ENCODE measurements at places on chromosomes 3 and 15. TPM values are rescaled to one million over a fixed set of nuclear protein-coding genes. Genes with fewer than 3 reads are reported as not detected.

The AHSG gene
- total RNA-seq: not detected

The CERS3 gene
- total RNA-seq: not detected

The LRRC28 gene
- 56.5 TPM for total RNA-seq

DNA sequence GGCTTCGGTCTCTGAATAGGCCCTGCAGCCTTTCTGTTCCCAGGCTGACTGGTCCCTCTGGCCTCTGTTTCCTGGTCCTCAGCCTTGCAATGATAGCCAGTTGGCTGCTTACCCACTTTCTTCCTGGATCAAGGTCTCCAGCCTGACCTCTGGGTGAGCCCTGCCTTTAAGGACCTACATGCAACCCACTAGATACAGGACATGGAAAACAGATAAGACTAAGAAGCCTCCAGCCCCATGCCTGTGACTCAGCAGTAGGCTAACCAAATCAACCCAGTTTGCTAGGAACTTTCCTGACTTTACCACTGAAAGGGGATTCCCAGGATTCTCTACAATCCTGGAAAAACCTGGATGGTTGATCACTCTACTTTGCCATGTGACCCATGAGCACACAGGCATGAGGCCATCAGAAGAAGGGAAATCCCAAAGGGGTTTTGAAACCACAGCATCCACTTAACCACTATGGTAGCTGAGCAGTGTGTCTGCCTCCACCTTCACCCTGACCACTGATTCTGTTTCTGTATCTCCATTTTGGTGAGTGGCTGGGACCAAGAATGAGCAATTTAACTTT is 188.1 kb downstream of the CHST2 start:
- H3K27ac ChIP-seq: no peak overlapping the region
- H3K4me1 ChIP-seq: no peaks in the 10 kb centered on the region
- no peak for DNase-seq

DNA sequence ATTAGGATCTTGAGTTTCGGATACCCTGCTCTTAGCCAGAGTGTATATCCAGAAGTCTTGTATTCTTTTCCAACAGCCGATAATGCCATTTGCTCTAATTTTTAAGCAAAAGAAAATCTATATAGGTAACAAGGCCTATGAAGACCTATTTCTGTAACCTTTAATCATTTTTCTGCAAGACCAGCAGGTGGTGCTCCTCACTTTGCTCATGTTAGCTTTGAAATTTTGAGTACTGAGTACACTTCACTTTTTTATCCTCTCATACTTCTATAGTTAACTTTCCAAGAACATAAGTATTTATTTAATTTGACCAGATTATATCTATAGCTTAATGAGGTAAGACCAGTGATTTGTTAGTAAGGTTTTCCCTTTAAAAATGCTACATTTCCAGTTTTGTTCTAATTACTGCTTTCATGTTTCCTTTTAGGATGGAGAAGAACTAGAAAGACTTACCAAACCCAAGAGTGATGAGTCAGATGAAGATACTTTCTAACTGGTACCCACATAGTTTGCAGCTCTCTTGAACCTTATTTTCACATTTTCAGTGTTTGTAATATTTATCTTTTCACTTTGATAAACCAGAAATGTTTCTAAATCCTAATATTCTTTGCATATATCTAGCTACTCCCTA is 20.5 kb downstream of the SLC35A5 start:
- no peak for DNase-seq
- no peak overlapping the region for H3K27ac ChIP-seq
- H3K27me3 ChIP-seq: no peaks in the 10 kb centered on the region
- H3K4me1 ChIP-seq: no peaks in the 10 kb centered on the region
- no peaks in the 10 kb centered on the region for H3K36me3 ChIP-seq
- no peak overlapping the region for H3K4me3 ChIP-seq

DNA sequence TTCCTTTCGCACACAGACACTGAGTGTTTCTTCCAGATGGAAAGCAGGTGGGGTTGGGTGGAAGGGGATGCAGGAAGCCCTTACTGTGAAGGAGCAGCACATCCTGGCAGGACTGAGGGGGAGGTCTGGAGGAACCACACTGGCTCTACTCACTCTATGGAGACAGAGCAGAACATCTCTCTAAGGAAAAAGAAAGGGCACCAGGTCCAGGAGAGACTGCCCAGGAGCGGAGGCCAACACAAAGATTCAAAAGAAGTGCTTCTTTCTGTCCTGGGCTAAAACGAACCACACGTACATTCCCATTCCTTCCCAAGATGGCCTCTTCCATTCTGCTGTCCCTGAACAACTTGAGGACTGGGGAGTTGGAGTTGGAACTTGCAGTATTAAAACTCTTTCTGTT is 13.8 kb upstream of the VIPR1 start:
- DNase-seq: no peak
- no peaks in the 10 kb centered on the region for H3K36me3 ChIP-seq
- H3K4me3 ChIP-seq: no peak overlapping the region
- no peaks in the 10 kb centered on the region for H3K4me1 ChIP-seq

DNA sequence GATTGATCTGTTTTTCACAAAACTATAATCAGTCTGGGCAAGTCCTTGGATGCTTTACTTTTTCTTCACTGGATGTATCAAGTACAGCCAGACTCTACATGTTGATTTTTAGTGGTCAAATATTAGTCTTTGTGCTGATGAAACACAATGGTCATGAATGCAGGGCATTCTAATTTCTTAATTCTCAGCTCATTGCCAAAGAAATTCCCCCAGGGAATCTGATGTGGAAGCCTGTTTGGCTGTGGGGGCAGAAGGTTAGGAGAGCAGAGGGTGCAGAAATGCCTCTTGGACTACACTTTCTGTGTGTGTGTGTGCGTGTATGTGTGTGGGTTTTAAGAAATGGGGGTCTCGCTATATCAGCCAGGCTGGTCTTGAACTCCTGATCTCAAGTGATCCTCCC is 48.7 kb upstream of the HACD2 start:
- peak overlapping the region; percentile 66 for H3K27ac ChIP-seq
- DNase-seq: no peak
- no peaks in the 10 kb centered on the region for H3K27me3 ChIP-seq
- H3K4me1 ChIP-seq: no peaks in the 10 kb centered on the region
- no peak overlapping the region for H3K4me3 ChIP-seq

- no peak overlapping the region for H3K27ac ChIP-seq
- no peak for DNase-seq
- H3K36me3 ChIP-seq: no peaks in the 10 kb centered on the region
- H3K27me3 ChIP-seq: no peaks in the 10 kb centered on the region
- H3K4me1 ChIP-seq: no peaks in the 10 kb centered on the region
- no peak overlapping the region for H3K4me3 ChIP-seq
Observed at GRCh38 chr3:44076221-44076829, 165.4 kb upstream of the TOPAZ1 start.

DNA sequence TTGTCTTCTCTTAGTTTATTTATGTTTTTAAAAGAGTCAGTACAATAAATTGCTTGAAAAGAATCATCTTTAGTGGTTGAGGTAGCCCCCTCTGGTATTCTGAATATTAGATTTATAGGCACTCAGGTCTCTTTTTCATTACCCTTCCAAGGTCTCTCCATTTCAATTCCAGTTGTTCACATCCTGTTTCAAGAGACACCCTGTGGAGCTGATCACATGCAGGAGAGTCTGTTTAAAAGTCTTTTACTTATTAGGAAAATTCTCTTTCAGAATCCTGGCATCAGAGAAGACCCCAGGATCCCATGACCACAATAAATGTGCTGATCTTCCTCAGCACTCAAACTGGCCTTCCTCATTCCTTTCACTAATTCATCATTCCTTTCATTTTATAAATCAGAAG is 195.7 kb downstream of the ZIC4 start:
- no peaks in the 10 kb centered on the region for H3K4me1 ChIP-seq
- DNase-seq: no peak
- H3K27ac ChIP-seq: no peak overlapping the region

DNA sequence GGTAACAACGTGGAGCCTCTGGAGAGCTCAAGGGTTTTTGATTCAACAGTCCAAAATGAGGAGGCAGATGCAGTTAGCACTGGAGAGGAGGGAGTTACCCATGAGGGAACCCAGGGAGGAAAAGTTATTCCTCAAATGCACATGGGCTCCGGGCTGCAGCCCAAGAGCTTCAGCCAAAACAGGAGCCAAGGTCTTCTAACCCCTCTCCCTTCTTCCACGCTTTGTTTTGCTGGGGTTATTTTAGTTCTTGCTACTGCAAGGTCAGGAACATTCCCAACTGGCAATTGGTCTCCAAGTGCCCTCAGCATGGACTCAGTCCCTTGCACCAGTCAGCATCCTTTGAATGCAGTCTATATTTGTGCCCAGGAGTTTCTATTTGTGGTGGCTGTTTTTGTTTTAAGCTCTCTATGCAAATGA is 90.0 kb downstream of the TGFBR2 start:
- no peak for DNase-seq
- H3K4me1 ChIP-seq: peaks cover 11% of the 10 kb centered on the region
- no peak overlapping the region for H3K27ac ChIP-seq
- no peaks in the 10 kb centered on the region for H3K27me3 ChIP-seq

DNA sequence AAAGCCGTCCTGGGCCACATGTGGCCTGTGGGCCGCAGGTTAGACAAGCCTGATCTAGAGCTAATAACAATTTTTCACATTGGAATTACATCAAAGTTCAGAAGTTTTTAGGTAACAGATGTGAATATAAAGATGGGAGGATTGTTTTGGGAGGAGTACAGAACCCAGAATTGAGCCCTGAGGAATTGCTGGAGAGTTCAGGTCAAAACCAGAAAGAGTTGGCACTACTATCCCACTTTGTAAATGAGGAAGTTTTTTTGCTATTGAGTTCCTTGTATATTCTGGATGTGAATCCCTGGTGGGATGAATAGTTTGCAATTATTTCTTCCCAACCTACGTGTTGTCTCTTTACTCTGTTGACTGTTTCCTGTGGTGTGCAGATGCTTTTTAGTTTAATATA is 109.5 kb upstream of the LIPC start:
- no peak overlapping the region for H3K27ac ChIP-seq
- no peak for DNase-seq
- no peaks in the 10 kb centered on the region for H3K27me3 ChIP-seq
- H3K4me1 ChIP-seq: no peaks in the 10 kb centered on the region
- H3K4me3 ChIP-seq: no peak overlapping the region
- no peaks in the 10 kb centered on the region for H3K36me3 ChIP-seq

GRCh38 chr3:65607101-65607500 is 431.6 kb downstream of the MAGI1 start:
- no peak overlapping the region for H3K4me3 ChIP-seq
- no peak overlapping the region for H3K27ac ChIP-seq
- H3K36me3 ChIP-seq: no peaks in the 10 kb centered on the region
- no peak for DNase-seq
- no peaks in the 10 kb centered on the region for H3K27me3 ChIP-seq
- no peaks in the 10 kb centered on the region for H3K4me1 ChIP-seq

- H3K27ac ChIP-seq: no peak overlapping the region
- no peak overlapping the region for H3K4me3 ChIP-seq
- H3K4me1 ChIP-seq: no peaks in the 10 kb centered on the region
- DNase-seq: no peak
- no peaks in the 10 kb centered on the region for H3K27me3 ChIP-seq
Observed at GRCh38 chr15:74336061-74337005, 31.1 kb downstream of the CYP11A1 start.

- H3K27me3 ChIP-seq: no peaks in the 10 kb centered on the region
- no peaks in the 10 kb centered on the region for H3K36me3 ChIP-seq
- no peak overlapping the region for H3K27ac ChIP-seq
- no peak for DNase-seq
- H3K4me1 ChIP-seq: no peaks in the 10 kb centered on the region
- no peak overlapping the region for H3K4me3 ChIP-seq
Observed at GRCh38 chr3:135311699-135312098, 516.6 kb downstream of the EPHB1 start.

DNA sequence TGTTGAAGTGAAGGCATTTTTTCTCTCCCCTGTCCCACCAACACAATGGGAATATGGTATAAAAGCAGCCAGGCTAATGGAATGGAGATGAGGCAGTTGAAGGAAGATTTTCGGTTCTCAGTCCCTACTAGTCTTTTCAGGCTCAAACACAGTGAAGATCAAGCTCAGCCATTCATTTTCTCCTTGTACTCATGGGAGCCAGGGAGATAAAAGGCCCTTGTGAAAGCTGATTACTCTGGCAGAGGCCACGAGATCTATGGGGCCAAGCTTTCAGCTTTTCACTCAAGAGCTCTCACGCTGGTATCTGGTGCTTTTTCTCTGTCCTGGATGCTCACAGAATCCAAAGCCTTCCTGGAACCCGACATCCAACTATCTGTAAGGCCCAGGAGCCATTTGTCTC is 14.5 kb upstream of the FAN1 start:
- H3K27ac ChIP-seq: no peak overlapping the region
- no peaks in the 10 kb centered on the region for H3K27me3 ChIP-seq
- H3K4me1 ChIP-seq: no peaks in the 10 kb centered on the region
- no peaks in the 10 kb centered on the region for H3K36me3 ChIP-seq
- DNase-seq: no peak
- no peak overlapping the region for H3K4me3 ChIP-seq

All from transverse colon (tissue), 4 donors.